ENCODE measurements at places on chromosomes 12 and 14. TPM values are rescaled to one million over a fixed set of nuclear protein-coding genes. Genes with fewer than 3 reads are reported as not detected.

The C12orf50 gene
- total RNA-seq, result not detected

The RAN gene
- 1,773 TPM for total RNA-seq

The ESR2 gene
- 0.08 TPM for total RNA-seq

The CCNT1 gene
- total RNA-seq, result 13.0 TPM

The SERPINA5 gene
- 0.28 TPM for total RNA-seq

The KIF26A gene
- 3.9 TPM for total RNA-seq

The GPHB5 gene
- not detected for total RNA-seq

The CBLN3 gene
- total RNA-seq, result 1.1 TPM

The KRT73 gene
- not detected for total RNA-seq

The NR1H4 gene
- total RNA-seq, result 0.10 TPM

The TSPAN8 gene
- not detected for total RNA-seq

The ARID4A gene
- total RNA-seq, result 4.6 TPM

The TMEM106C gene
- 139 TPM for total RNA-seq

The GPR135 gene
- 0.70 TPM for total RNA-seq

The CAPZA3 gene
- total RNA-seq, result not detected

The LALBA gene
- not detected for total RNA-seq

The WASHC3 gene
- 31.7 TPM for total RNA-seq

The LRRC10 gene
- total RNA-seq, result not detected

The ITGA5 gene
- 263 TPM for total RNA-seq

The KIF21A gene
- 15.6 TPM for total RNA-seq

The SMCO2 gene
- not detected for total RNA-seq

The HOXC9 gene
- 11.0 TPM for total RNA-seq

The NUMB gene
- total RNA-seq, result 39.9 TPM

The KERA gene
- not detected for total RNA-seq

The SLC4A8 gene
- 1.5 TPM for total RNA-seq
